ENCODE measurements at places on chromosomes 5 and 9.

DNA sequence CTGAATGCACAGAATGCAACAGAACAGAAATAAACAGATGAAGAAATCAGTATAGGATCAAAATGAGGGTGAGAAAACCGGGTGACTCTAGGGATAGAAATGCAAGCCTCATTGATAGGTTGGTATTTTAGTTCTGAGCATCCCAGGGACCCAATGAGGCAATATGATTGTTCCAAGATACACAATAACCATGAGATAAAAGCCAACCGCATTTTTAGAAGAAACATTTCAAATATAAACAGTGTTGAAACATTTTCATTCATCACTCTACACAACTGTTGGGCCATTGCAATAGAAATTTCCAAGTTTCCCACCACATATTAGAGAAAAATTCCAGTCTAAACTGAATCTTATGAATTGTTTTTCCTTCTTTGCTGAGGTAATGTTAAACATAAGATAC, 452.3 kb upstream of the PTGER4 start:
- DNase-seq = no peak

GRCh38 chr5:109506556-109506955, 96.8 kb upstream of the PJA2 start:
- DNase-seq = no peak

DNA sequence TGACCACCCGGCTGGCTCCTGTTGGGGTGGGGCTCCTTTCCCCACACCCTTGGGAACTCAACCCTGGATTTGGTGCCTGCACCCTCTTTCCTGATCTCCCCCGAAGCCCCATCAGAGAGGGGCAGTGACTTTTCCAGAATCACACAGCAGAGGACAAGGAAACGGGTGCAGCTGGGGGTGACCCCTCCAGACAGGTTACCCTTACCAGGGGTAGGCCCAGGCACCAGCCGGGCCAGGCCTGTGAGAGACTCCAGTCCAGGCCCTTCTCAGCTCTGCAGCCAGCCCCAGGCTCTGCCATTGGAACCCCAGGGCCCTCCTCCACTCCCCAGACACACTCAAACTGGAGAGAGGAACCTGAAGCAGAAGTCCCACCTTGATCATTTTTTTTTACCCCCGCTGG, 19.0 kb upstream of the PHYHD1 start:
- DNase-seq = no peak

- DNase-seq = no peak
Observed at GRCh38 chr9:87850391-87850790, 32.3 kb upstream of the SPATA31E1 start.

- no peak for DNase-seq
Observed at GRCh38 chr9:16405421-16405820, 465.0 kb downstream of the BNC2 start.

GRCh38 chr9:3884736-3885135, 358.9 kb upstream of the RFX3 start:
- DNase-seq = no peak

DNA sequence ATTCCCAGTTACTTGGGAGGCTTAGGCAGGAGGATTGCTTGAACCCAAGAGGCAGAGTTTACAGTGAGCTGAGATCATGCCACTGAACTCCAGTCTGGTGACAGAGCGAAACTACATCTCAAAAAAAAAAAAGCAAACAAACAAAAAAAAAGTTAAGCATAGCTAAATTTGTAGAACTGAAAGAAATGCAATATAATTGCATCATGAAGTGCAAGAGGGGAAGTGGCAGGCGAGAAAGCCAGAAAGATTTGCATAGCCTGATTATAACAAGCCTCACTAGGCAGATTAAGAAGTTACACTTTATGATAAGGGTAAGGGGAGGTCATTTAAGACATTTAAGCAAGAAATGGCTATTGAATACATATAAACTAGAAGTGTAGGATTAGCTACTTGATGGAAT, 187.1 kb downstream of the EDIL3 start:
- DNase-seq = no peak

- DNase-seq = no peak
Observed at GRCh38 chr9:77251050-77251449, 73.7 kb downstream of the VPS13A start.

GRCh38 chr9:17005056-17005823, 129.6 kb upstream of the CNTLN start:
- DNase-seq = no peak

DNA sequence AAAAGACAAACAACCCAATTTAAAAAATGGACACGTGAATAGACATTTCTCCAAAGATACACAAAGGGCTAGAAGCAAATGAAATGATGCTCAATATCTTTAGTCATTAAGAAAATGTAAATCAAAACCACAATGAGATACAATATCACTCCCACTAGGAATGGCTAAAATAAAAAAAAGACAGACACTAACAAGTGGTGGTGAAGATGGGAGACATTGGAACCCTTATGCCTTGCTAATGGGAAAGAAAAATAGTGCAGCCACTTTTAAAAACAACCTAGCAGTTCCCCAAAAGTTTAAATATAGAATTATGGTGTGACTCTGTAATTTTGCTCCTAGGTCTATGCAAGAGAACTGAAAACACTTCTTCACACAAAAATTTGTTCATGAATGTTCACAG, 40.7 kb downstream of the SH3TC2 start:
- no peak for DNase-seq

DNA sequence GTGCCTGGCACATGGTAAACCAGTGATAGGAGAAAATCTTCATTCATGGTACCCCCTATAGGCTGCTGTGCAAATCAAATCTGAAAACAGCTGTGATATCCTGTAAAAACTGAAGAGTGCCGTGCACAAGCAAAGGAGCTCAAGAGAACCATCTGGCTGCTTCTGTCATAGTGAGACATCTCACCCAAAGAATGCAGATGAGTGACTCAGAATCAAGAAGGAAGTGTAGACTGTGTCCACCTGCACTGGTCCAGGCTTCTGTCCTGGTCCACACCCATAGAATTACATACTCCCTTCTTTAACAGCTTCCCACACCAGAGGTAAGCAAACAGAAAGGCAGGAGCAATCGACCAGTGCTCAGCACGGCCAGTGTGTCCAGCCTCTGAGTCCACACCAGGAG, 195.9 kb downstream of the ASTN2 start:
- DNase-seq = no peak

DNA sequence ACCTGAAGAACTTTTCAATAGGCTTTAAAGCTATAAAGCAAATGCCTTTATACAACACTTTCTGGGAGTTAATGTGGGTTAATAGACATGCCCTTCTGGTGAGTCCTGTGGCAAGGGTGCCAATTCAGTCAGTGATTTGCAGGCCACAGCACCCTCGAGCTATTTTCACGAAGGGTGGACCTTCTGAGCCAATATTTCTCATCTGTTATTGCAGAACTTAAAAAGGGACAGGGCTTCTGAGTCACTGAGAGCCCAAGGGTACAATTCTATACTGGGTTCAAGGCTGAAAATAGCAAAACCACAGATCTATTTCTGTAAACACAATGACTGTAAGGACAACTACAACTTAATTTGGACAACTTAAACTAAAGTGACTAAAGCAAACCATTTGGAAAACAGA, 92.8 kb downstream of the GABRG2 start:
- DNase-seq = no peak

- no peak for DNase-seq
Observed at GRCh38 chr5:142017832-142018427, 5.1 kb upstream of the GNPDA1 start.

DNA sequence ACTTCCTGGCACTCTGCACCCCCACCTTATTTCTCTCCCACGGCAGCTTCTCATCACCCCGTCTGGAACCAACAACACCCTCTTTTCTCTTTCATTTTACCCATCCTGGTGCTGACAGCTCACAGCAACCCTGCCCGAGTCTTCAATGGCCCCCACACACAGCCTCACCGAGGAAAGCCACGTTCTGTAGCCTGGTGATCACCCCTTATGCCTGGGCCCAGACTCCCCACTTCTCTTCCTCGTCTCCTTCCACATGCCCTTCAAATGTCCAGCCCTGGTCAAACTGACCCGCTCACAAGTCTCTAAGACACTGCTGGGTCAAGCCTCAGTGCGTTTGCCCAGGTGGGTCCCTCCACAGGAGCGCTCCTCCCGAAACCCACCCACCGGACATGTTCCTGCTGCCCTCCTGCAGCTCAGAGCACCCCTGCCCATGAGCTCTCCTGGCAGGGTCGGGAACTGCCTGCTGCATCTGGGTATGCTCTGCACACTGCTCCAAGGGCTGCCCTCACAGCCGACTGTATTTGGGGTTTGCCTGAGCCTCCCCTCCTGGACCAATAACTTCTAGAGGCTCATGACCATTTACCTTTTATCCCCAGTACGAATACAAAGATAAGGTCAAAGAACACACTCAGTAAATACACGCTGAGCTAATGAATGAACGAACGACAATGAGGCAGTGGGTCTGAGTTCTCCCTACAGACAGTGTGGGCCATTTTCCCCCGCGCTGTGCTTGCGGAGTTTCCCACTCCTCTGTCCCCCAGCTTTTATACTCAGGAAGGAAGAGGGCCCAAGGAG, 154.7 kb upstream of the PHYKPL start:
- no peak for DNase-seq

GRCh38 chr9:36191290-36191645, 547 bp downstream of the CLTA start:
- DNase-seq = peak; percentile 36

DNA sequence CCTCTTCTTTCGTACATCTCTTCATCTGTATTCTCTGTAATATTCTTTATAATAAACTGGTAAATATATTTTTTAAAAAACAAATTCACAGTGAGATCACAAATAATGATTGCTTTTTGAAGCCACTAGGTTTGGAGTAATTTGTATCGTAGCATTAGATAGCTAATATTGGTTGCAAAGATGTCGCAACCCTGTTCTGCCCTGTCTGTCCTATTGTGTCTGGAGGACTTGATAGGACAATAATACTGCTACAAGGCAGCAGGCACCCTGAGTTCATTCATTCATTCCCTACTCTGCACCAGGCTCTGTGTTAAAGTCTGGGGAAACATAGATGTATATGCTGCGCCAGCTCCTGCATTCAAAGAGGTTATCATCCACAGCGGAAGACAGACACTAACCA, 206.7 kb upstream of the KLF4 start:
- no peak for DNase-seq

- DNase-seq = no peak
Observed at GRCh38 chr5:177503351-177504085, 6.1 kb downstream of the DOK3 start.

DNA sequence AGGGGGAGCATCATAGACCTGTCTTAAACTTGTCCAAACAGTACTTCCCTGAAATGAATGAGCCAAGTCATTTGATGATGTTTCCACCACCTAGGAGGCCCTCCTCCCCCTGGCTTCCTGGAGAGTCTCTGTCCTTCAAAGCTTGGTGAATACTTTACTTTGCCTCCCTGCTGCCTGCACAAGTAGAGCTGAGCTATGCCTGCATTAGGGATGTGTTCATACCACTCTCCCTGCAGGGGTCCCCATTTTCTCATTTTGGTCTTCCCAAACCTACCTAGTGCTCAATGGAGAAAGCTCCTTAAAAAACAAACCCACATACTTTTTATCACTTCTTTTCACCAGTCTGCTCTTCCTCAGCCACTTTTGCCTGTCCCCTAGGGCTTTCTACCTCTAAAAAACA, 7.7 kb downstream of the CCNI2 start:
- peak; percentile 24 for DNase-seq

DNA sequence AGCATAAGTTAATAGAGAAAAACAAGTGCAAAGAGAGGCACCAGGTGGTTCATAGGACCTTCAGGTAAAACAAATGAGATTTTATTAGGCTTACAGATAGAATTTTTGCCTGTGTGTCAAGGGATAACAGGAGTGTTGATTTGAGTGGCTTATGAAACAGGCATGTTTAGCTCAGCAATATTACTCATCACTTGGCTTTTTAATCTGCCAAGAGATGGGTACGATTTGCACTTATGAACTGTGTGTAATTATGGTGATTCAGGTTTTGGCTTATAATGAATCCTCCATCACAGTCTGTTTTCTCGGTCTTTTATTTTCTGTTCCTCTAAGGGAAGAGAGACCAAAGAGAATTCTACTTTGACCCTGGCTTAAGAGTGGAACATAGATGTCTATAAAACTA, 199.3 kb downstream of the DMRTA1 start:
- DNase-seq = no peak

DNA sequence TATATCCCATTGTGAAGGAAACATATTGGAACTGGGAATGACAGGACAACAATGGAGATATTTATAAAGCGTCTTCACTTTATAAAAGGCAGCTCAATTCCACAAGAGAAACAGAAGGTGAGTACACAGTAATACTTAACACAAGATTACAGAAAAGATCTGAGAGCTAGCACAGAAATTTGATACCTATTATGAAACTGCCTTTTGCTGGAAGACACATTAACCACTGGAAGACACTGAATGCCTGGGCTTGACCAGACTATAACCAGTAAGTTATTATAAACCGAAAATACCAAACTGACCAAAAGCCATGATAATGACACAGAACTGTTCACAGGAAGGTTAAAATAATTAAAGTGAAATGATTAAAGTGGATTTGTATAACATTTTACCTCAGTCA, 195.4 kb downstream of the NR2F1-AS1 start:
- no peak for DNase-seq

- no peak for DNase-seq
Observed at GRCh38 chr5:22314548-22314947, 538.6 kb downstream of the CDH12 start.

GRCh38 chr5:173733831-173734501, 117.5 kb upstream of the BOD1 start:
- DNase-seq = no peak

- no peak for DNase-seq
Observed at GRCh38 chr5:57004800-57005199, 52.9 kb upstream of the MIER3 start.

DNA sequence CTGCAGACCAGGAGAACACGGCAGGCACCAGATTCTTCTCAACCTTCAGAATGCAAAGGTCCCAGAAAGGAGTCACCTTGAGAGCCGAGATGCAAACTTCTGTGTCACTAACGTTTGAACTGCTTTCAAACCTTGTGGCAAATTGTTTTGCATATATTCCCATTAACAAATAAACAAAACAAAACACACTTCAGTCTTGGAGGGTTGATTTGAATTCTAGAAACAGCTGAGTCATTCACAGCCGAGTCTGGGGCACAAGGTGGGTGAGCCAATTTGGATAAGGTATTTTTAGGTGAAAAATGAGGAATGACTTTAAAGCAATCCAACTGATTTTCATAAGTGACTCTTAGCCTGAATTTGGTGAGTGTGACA, 38.8 kb upstream of the ANKRD33B start:
- no peak for DNase-seq

- no peak for DNase-seq
Observed at GRCh38 chr5:154830596-154830995, 19.8 kb downstream of the FAXDC2 start.

- DNase-seq = no peak
Observed at GRCh38 chr9:97571664-97572063, 61.5 kb downstream of the TSTD2 start.

GRCh38 chr5:68318955-68319705, 103.6 kb downstream of the PIK3R1 start:
- no peak for DNase-seq

GRCh38 chr5:105868038-105868780, 1802.5 kb downstream of the EFNA5 start:
- no peak for DNase-seq
